Stimulated activated CD8-positive, alpha-beta memory T cell treated with anti-CD3 and anti-CD28 coated beads, Interleukin-4, amount 100 ng/mL, for 48 hours (primary cell): ENCODE measurements at places on chromosomes 2 and 18.

DNA sequence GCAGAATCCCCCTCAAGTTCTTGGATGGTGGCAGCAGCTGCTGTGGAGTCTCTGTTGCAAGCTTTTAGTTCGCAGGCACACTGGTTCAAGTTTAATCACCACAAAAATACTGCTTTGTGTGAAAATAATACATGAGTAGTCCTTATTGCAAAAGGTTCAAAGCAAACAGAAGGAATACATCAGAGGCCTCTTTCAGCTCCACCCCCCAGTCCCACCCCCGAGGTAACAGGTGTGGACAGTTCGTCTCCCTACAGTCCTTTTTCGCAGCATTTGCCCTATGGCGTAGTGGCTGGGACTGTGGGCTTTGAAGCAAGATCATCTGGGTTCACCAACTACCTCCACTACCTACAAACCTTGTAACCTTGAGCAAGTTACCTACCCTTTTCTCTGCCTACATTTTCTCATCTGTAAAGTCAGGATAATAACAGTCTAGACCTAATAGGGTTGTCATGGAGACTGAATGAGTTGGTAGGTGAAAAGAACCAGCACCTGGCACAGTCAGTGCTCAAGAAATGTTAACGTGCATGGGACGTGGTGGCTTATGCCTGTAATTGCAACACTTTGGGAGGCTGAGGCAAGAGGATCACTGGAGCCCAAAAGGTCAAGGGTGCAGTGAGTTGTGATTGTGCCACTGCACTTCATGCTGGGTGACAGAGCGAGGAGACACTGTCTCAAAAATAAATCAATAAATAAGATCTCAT is 61.7 kb downstream of the TCF7L1 start:
- DNase-seq = no peak

DNA sequence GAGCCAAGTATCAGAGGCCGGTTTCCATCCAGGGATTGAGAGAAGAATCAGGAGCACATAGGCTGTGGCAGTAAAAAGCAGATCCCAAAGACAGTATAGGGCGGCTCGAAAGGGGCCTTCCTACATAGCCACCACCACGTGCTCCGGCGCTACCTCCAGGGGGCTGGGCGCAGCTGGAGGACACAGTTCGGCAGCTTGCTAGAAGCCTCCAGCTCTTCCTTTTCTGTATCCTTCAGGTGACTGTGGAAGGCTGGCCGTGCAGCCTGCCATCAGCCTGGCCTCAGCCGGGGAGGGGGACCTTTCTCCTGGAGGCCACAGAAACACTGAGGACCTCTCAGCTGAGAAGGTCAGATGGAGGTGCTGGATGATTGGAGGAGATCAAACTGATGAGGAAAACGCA is 183.6 kb upstream of the GLI2 start:
- no peak for DNase-seq

DNA sequence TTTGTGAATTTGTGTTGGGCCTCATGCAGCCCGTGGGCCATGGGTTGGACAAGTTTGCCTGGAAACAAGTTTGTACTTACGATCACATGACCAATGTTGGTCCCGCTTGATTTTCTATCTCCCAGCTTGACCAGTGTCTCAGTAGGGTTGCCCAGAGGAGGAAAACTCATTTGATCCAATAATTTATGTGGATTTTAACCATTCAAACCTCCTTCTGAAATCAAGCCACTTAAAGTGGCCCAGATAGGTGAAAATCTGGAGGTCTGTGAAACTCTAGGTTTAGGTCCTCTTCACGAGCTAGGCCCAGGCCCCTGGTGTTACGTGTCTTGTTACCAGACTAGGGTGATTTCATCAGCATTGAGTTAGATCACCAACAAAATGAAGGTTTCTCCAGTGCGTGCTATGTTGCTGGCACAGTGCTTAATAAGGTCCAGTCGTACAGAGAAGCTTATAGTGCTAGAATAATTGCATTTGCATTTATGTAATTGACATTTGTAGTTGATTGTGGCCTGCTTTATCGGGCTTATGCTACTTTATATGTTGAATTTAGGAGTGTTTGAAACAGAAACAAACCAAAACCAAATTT is 4.4 kb downstream of the ACTR2 start:
- peak; percentile 40 for DNase-seq

GRCh38 chr2:119629323-119629825 is 49.6 kb upstream of the TMEM177 start:
- DNase-seq = no peak

- no peak for DNase-seq
Measured at GRCh38 chr2:23550553-23550952, 165.6 kb downstream of the KLHL29 start.
